T-helper 1 cell treated with Interleukin-12 subunit alpha and Interleukin-12 subunit beta and Interleukin-4 antibody, amounts not matched to agents 30 ng/mL and 1 ng/mL, for 36 hours (primary cell): ENCODE measurements at places on chromosomes 7 and 10. TPM values are rescaled to one million over a fixed set of nuclear protein-coding genes. Genes with fewer than 3 reads are reported as not detected.

The PRF1 gene
- total RNA-seq, result 129 and 132 TPM in 2 replicates

The POLL gene
- 33.6 and 35.4 TPM in 2 replicates for total RNA-seq

The RINT1 gene
- total RNA-seq, result 24.0 and 25.6 TPM in 2 replicates

The ASL gene
- total RNA-seq, result 30.3 and 33.4 TPM in 2 replicates

The SYCE1 gene
- total RNA-seq, result 0.25 and 0.32 TPM in 2 replicates

The ASB10 gene
- not detected in 2 replicates for total RNA-seq
